ENCODE measurements at places on chromosomes 1 and 21.

- DNase-seq = peak; percentile 76
Observed at GRCh38 chr1:20551945-20552727, at the start of gene FAM43B. FAM43B (plus strand) TSS chr1:20552573; CDS start chr1:20552974, 401 bp downstream.

- DNase-seq = no peak
Observed at GRCh38 chr1:227273557-227273956, 44.7 kb downstream of the CDC42BPA start.

- DNase-seq = no peak
Observed at GRCh38 chr1:25879675-25880074, 4.2 kb upstream of the PAQR7 start.

GRCh38 chr1:228082918-228083870 lies 686 bp downstream of the ARF1 start:
- no peak for DNase-seq

DNA sequence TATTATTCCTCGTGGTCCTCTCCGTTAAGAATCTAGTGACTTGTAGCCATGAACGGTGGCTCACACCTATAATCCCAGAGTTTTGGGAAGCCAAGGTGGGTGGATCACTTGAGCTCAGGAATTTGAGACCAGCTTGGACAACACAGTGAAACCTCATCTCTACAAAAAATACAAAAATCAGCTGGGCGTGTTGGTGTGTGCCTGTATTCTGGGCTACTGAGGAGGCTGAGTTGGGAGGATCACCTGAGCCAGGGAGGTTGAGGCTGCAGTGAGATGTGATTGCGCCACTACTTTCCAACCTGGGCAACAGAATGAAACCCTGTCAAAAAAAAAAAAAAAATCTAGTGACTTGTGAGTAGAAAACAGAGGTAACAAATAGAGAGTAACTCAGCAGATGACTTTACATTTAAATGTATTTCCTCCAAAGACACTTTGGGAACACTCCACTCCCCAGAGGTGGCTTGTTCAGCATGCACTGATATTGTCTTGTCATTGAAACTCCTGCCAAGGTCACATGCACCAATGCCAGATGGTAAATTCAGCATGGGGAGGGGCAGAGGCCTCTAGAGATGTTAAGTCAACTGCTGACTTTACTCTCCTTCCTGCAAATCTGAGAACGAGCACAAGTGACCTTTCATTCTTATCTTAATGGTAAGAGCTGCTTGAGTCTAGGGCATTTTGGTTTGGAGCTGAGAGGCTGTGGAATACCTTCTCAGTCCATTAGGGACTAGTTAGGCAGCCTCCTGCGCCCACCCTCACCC lies 24.9 kb downstream of the CCDC185 start:
- no peak for DNase-seq

DNA sequence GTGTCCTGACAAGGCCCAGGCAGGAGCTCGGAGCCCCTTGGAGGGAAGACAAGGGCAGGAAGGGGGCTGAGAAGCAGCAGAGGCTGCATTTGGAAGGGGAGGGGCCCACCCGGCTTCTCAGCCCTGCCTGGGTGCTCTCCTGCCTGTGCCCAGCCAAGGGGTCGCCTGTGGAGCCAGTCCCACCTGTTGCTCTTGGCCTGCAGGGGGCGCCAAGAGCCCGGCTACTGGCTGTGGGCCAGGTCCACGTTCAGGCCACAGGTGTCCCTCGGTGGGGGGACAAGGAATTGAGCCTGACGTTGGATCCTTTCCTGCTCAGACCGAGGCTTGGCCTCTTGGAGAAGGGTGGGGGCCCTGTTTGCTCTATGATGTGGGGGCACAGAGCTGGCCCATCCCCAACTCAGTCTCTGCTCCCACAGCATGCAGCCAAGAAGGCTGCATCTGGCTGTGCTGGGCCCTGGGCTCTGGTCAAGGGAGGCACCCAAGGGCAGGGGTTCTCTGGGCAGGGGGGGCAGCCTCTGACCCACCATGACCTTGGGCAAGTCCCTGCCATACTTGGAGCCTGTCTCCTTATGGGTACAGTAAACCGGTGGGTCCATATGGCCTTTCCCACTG lies 10.9 kb downstream of the WNT4 start:
- peak; percentile 80 for DNase-seq

- DNase-seq = no peak
Observed at GRCh38 chr1:21514245-21514644, 5.0 kb downstream of the ALPL start.

- DNase-seq = no peak
Observed at GRCh38 chr1:47678464-47678980, 240.7 kb downstream of the FOXD2 start.

DNA sequence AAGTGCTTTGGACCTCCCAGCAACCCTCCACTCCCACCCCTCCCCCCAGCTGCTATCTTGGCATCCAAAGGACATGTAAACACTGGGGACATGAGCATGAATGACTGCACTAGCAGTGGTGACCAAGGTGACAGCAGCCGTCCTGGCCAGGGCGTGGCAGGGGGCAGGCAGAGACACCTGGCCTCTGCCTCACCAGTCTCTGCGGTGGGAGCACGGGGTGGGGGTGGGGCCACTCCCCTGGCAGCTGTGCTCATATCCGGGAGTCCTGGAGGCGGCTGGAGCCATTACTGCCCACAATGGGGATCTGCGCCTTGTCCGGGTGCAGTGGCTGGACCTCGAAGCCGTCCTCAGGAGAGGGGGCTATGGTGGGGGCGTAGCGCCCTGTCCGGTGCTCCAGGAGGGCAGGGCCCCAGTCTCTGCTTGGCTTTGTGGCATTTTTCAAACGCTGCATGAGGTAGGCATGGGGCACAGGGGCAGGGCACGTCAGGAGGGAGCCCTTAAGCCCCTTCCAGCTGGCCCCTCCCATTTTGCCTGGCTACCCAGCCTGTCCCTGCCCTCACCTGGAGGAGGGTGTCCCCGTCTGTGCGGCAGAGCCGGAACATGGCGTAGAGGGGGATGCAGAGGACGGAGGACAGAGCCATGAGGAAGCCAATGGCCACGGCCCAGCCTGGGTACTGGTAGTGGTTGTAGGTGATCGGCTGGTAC lies 6.0 kb downstream of the CCDC24 start:
- no peak for DNase-seq

DNA sequence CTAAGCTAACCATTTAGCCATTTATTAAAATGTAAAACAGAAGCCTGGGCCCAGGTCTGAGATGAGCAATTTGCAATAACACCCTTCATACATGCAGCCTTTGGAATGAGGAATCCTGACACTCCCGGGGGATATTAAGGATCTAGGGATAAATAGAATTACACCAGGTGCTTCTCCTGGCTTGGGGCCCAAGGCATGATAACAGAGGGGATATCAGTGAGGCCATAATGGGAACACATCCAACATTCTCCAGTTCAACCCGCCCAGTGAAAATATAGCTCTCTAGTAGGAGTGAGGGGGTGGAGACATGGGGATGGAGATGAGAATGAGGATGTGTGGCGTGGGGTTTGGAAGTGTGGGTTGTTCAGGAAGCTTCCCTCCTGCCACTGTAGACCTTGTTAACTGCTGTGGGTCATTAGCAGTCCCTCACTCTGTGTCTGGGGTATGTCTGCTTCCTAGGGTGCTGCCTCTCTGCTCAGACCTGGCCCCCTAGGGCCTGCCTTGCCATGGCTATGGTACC lies 57.9 kb upstream of the KANK4 start:
- DNase-seq = no peak

DNA sequence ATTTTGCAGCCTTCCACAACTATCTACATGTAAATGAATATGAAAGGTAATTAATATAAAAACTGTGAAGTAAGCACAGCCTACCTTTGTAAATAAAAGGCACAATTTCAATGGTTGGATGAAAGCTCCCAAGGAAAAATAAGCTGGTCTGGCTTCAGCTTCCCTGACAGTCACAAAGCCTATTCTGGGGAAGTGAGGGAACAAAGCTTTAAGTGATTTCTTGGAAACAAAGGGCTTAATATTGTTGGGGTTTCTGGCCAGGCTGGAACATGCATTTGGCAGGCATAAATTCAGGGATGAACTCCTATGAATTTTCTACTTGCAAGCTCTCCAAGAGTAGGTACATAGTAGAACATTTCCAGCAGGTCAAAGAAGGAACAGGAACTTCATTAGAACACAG lies 17.3 kb downstream of the BCAS2 start:
- DNase-seq = no peak

DNA sequence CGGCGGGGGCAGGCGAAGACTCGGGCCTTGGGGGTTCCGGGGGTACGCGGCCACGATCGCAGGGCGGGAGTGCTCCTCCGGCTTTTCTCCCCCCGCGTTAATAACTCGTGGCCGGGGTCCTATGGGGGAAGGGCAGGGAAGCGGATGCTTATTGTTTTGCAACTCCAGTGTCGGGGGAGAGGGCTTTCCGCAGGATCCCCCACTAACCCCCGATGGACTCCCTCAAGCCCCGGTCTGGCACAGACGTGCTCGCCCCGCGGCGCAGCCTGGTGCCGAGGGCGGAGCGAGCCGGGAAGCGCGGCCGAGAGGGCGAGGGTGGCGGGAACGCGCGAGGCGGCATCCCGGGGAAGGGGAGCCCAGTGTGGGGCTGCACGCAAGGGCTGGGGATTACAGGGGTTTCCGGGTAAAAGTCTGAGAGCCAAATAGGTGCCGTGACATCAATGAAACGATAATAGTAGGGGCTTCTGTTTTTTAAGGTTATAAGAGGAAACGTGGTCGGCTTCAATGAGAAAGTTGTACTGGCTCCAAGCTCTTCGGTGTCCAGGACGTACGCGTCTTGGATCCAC lies 772 bp downstream of the UCK2 start:
- peak; percentile 58 for DNase-seq
